ENCODE measurements at places on chromosomes 4 and X.

GRCh38 chrX:50874876-50875275 lies 35.7 kb upstream of the BMP15 start:
- DNase-seq = no peak

DNA sequence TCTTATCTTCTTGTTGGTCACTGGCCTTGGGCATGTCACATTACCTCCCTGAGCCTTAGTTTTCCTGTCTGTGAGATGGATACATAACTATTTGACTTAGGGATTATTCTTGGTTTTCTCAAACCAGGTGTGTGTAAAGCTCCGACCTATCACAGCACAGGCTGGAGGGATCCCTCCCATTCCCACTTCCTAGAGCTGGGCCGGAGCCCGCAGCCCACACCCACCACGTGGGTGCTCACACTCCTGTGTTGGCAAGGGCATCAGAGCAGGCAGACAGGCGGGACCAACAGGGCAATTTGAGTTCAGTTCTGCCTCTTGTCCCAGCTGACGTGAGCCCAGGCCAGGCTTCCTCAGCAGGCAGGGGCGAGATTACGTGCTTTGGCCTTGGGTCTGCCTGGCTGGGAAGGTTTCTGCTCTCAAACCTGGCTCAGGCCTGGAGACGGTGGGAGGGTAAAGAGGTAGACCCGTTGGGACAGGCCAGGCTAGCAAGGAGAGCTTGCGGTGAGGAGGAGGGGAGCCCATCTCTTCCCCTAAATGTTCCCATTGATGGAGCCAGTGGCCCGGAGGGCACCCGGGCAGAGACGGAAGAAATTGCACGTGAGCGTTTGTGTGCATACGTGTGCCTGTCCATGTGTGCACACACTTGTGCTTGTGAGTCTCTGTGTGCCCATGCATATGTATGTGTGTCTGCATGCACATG lies 734 bp upstream of the SH3TC1 start:
- DNase-seq = no peak

GRCh38 chr4:125191232-125191631 lies 123.5 kb upstream of the FAT4 start:
- no peak for DNase-seq

DNA sequence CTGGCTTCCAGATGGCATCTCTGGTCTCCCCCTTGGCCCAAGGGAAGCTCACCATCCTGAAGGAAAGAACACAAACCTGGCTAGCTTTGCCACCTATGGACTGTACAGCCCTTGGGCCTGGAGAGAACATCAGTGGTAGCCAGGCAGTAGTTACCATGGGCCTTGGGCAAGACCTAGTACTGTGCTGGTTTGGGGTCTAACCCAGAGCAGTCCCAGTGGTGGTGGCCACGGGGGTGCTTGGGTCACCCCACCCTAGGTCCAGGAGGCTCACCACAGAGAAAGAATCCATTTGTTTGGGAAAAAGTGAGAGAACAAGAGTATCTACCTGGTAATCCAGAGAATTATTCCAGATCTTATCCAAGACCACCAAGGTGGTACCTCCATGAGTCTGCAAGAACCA lies 290.7 kb upstream of the PPP1R2C start:
- no peak for DNase-seq

DNA sequence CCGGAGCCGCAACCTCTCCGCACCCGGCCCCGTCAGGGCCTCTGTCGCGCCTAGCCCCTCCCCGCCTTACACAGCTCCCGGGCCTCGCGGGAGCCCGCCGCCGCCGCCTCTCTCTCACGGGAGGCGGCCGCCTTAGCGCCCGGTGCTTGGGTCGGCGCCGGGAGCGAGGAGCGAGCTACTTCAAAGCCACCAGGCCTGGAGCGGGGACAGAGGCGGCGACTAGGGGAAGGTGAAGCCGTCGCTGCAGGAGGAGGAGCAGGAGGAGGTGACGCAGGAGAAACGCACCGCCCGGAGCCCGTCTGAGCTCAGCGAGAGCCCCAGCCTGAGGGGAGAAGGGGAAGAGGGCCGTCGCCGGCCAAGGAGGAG lies 250 bp downstream of the USP9X start:
- peak; percentile 13 for DNase-seq

GRCh38 chr4:80646061-80646460 lies 310.5 kb downstream of the CFAP299 start:
- no peak for DNase-seq

DNA sequence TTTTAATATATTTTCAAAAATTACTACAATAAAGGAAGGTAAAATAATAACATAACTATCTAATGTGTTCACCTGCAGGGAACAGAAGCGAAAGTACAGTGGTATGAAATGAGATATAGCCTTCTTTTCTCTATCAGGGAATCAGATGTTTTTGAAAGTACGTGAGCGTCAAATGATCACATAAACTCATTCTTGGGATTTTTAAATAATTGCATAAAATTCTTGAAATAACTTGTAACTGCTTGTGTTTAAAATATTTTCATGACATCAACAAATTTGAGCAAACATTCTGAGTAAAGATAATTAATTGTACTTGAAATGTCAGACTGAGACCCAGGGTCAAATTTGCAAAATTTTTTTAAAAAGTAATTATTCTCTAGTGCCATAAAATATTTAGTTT lies 193.5 kb upstream of the NEIL3 start:
- no peak for DNase-seq

GRCh38 chrX:71543316-71543715 lies 10.4 kb downstream of the OGT start:
- DNase-seq = no peak

DNA sequence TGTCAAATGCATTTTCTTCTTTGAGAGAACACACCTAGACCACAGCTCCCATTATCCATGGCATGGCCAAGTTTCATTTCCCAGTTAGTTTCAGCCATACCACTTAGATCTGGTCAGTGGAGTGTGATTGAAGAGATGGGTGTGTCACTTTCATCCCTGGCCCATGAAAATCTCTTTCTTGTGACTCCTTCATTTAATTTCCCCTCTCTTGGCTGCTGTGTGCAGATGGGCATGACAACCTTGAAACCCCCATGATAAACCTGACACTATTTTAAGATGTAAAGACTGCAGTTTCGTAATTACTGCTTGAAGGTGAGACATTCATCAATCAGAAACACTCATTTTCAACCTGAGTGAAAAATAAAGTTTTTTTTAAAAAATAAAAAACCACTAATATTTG lies 284.9 kb downstream of the IL15 start:
- no peak for DNase-seq

- DNase-seq = no peak
Measured at GRCh38 chrX:63708801-63709200, 76.2 kb downstream of the ARHGEF9 start.

- DNase-seq = no peak
Measured at GRCh38 chr4:160370046-160370445, 1267.2 kb downstream of the RAPGEF2 start.

DNA sequence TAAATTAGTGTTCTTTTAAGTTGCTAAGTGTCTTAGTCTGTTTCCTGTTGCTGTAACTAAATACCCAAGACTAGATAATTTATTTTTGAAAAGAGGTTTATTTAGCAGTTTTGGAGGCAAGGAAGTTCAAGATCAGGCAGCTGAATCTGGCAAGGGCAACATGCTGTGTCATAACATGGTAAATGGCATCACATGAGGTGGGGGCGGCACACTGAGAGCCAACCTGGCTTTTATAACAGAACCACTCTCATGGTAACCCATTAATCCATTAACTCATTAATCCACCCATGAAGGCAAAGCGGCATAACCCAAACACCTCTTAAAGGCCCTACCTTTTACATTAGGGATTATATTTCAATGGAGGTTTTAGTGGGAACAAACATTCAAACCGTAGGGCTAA lies 182.2 kb upstream of the GATB start:
- no peak for DNase-seq

GRCh38 chr4:19722404-19722803 lies 529.3 kb upstream of the SLIT2 start:
- DNase-seq = no peak

DNA sequence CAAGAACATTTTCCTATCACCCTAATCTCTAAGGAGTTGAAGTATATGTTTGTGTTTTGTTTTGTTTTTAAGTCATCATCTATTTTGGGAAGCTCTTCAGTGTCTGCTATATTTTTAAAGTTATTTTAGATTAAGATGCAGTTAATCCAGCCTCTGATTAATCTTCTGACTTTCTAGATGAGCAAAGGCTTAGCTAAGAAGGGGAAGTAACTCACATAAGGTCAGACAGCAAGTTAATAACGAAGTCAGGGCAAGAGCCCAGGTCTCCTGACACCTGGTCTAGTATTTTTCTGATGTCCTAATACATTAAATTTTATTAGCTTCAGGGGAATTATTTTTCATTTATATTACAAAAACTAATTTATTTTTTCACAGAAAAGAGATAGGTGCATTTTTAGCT lies 168.5 kb downstream of the SOWAHB start:
- DNase-seq = no peak

DNA sequence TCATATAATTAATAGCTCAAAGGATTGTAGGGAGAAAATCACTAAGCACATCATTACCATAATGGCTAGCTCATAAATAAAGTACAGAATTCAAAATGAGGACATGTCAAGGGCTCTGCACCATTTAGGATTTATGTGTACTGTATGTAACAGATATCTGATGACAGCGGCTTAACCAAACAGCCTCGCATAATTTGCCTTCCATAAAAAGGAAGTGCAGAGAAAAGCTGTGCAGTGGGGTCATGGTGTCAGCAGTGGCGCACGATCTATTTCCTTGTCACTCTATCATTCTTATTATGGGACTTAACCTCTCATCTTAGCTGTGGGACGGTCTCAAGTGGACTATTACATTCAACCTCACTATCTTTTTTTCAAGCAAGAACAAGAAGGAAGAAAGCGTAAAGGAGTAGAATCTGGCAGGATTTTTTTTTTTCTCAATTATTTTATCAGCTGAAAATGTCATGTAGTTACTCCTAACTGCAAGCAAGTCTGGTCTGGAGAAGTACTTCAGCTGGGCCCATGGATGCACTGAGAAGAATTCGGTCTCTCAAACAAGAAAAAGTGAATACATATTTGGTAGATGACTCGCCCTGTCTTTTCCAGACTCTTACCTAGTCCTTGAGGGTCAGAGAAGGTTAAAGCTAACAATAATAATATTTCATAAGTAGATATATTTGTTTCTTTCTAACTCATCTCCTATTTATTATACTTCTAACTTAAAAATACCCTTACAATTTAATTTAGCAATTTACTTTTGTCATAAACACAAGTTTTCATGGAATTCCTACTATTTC lies 94.6 kb downstream of the COX18 start:
- no peak for DNase-seq

DNA sequence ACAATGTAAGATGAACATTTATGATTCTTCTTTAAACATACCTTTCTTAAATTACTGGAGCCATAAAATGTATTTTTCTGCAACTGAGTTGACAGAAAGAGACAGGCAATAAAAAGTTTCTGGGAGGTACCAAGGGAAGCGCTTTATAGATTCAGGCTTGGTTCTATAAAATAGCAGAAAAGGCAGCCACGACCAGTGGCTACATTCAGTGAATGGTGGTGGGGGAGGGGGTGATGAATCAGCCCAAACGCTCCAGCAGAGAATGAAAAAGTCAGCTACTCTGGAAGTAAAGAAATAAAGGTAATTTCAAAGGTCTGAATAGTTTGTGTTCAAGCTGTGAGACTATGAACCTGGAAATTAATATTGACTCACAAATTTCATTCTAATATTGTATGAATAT lies 456.1 kb downstream of the KCTD8 start:
- DNase-seq = no peak

DNA sequence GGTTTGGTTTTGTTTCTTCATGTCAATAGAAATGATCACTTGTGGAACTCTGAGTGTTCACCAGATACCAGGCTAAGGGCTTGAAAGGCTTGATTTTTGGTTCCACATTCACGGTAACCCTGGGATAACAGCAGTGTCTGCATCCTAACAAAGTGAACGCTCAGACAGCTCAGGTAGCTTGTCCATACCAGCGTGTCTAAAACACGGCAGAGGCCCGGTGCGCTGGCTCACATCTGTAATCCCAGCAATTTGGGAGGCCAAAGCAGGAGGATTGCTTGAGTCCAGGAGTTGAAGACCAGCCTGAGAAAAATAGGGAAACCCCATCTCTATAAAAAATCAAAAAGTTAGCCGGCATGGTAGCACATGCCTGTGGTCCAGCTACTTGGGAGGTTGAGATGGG lies 49.0 kb downstream of the HTRA3 start:
- DNase-seq = no peak

GRCh38 chrX:134745636-134746409 lies 87.6 kb upstream of the PLAC1 start:
- DNase-seq = no peak

GRCh38 chrX:105190252-105190853 lies 30.1 kb downstream of the TEX13A start:
- DNase-seq = no peak

- DNase-seq = no peak
Measured at GRCh38 chr4:84403656-84404055, 95.4 kb downstream of the NKX6-1 start.

All from stimulated activated CD4-positive, alpha-beta T cell treated with anti-CD3 and anti-CD28 coated beads, Interleukin-1b, Interleukin-23, amount 100 ng/mL, for 1 hour (primary cell).